ENCODE measurements at places on chromosomes 16 and 17. TPM values are rescaled to one million over a fixed set of nuclear protein-coding genes. Genes with fewer than 3 reads are reported as not detected.

DNAI2 gene
- not detected for total RNA-seq

VWA3A gene
- not detected for total RNA-seq

PHOSPHO1 gene
- 1.7 TPM for total RNA-seq

EVI2A gene
- total RNA-seq = not detected

PDE6G gene
- 2.0 TPM for total RNA-seq

CCDC137 gene
- total RNA-seq = 21.0 TPM

GINS2 gene
- total RNA-seq = not detected

ARHGDIG gene
- 13.6 TPM for total RNA-seq

ALOXE3 gene
- total RNA-seq = not detected

NKD1 gene
- total RNA-seq = 2.3 TPM

MLKL gene
- 23.3 TPM for total RNA-seq

IL34 gene
- total RNA-seq = 0.45 TPM

ANKRD13B gene
- 12.3 TPM for total RNA-seq

ACAP1 gene
- total RNA-seq = 15.4 TPM

MRPL27 gene
- total RNA-seq = 67.7 TPM

AXIN1 gene
- total RNA-seq = 17.0 TPM

NGFR gene
- total RNA-seq = 6.6 TPM
